GM12891 (cell line): ENCODE measurements at places on chromosomes 16 and 17.

- DNase-seq: peak; percentile 52
Measured at GRCh38 chr17:80220736-80221215, 549 bp downstream of the SLC26A11 start.

DNA sequence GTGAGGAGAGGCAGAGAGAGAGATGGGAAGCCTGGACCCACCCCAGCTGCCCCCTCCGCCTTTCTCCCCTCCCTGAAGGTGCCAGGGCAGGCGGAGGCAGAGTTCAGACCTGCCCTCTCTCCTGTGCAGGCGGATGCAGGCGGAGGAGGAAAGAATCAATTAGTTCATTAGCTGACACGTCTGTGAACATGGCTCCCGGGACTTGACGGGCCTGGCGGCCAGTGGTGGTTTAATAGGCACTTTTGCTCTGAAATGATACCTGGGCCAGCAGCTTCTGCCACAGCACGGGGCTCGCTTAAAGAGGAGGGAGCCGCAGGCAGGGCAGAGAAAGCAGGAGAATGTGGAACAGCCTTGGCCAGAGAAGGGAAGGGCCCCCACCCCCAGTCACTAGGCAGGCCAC is 98.1 kb downstream of the SDK2 start:
- DNase-seq: no peak

GRCh38 chr16:10765772-10766171 is 22.1 kb downstream of the NUBP1 start:
- no peak for DNase-seq

DNA sequence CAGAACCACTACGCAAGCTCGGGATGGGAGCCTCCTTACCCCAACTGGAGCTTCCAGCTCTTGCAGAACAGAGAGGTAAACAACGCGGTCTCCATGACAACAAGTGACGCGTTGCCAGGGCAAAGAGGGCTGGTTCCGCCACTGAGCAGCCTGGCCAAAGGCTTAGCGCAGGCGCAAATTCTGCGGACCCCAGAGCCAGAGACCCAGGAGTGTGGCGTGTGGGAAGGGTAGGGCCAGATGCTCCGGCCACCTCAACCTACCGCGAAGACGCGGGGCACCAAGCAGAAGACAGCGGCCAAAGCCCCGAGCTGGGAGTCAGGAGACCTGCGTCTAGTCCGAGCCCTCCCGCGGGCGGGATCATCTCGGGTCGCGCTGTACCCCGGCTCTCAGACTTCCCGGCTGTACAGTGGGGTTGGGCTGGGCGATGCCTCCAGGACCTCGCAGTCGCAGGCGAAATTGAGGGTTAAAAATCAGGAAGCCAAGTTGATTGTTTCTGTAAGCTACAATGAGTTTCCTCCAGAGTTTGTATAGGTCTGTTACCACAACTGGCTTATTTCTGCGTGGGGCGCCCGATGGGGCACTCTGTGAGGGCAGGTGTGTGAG is at the start of gene TEKT1:
TSS of gene TEKT1 (minus strand) at position 69 of the 603 bp plus-strand sequence. CDS start 1,353 bp downstream, outside the sequence.
- DNase-seq: peak; percentile 68

DNA sequence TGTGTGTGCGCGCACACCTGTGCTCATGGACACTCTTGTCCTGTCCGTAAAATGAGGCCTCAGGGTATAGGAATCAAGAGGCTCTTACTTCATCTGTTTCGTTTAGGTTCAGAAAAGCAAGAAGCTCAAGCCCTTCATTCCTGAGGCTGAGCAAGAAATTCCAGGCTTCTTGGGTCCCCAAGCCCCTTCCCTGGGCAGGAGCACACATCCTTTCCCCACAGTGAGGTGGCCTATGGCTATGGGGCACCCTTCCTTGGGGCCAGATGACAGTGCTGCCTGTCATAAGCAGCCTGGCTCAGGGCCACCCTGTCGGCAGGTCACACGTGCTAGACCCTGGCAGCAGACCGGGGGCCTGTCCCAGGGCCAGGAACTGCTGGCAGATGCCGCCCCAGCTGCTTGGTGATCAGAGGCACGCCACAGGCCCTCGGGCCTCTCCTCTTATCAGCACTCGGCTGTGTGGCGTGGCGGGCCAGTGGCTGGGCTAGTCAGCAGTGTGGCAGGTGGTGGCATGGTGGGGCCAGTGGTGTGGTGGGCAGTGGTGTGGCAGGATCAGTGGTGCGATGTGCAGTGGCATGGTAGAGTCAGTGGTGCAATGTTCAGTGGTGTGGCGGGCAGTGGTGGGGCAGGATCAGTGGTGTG is 50.2 kb downstream of the NKD1 start:
- no peak for DNase-seq

- DNase-seq: no peak
Measured at GRCh38 chr17:78372841-78373240, 5.6 kb upstream of the PGS1 start.

- DNase-seq: no peak
Measured at GRCh38 chr16:84314814-84315213, 20.1 kb downstream of the WFDC1 start.

DNA sequence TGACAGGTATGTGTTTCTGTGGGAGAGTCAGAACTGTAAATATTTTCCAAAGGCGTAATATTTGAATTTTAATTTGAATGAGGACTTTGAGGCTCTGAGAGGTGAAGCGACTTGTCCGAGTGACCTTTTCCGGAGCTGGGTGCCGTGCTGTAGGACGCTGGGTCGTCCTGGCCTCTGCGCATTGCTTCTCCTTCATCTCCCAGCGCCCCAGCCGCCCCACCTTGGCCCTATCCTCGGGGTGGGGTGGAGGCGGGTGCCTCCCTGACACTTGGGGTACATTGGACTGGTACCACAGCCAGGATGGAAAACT is 147.8 kb downstream of the SPECC1 start:
- DNase-seq: no peak

GRCh38 chr16:80816356-80816755 is 12.0 kb upstream of the CDYL2 start:
- DNase-seq: no peak

DNA sequence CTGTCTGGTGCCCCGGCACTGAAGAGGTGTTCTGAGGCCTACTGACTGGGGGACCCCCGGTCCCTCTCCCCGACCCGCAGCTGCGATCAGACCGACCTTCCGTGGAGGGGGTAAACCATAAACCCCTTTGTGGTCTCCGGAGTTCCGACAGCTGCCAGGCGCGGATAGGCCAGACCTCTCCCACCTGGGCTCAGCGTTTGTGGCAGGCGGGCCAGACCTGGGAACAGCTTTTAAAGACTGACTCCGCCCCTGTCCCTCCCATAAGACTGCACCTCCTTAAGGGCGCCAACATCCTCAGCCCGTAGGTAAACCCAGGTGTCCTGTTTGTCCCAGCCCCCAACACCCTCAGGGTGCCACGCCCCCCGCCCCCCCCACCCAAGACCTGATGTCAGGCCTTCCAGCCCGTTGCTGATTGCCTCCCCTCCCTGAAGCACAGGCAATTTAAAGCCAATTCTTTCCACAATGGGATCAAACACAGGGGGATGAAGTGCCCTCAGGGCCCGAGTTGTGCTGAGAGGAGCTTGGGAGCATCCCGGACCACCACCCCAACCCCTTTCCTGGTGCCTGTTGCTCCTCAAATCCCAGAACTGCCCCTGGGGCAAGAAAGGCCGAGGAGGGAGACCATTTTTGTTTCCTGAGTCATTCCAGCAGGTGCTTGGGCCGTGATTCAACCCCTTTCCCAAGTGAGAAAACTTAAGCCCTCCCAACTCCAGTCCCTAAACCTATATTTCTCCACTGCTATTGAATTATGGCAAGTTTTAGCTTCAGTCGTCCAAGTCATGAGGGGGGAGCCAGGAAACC is at the start of gene SOX15:
TSS of gene SOX15 (minus strand) at position 204 of the 801 bp plus-strand sequence. CDS start 418 bp downstream, outside the sequence.
- no peak for DNase-seq
